Activated CD8-positive, alpha-beta T cell treated with anti-CD3 and anti-CD28 coated beads, Interleukin-2, amount 10 ng/mL, durations not matched to agents 7 days and 5 days (primary cell): ENCODE measurements at places on chromosomes 7 and 10. TPM values are rescaled to one million over a fixed set of nuclear protein-coding genes. Genes with fewer than 3 reads are reported as not detected.

GRCh38 chr7:20510573-20510900 is 104.9 kb upstream of the ABCB5 start:
- no peak for DNase-seq

GRCh38 chr7:78777829-78778228 is 675.6 kb downstream of the MAGI2 start:
- DNase-seq = no peak

DNA sequence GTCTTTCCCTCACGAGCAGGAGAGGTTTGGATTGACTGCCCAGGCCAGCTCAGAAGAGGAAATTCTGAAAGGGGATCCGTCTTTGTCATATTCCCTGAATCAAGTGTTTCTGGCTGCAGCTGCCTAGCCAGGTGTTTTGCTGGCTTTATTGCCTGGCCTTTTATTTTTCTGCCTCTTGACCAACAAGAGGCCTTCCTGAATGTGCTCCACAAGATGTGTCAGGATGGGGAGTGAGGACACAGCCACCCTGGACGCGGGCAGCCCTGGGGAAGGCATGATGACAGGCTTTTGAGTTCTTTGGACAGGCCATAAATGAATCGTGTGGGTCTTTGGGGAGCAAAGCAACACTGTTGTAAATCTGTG is 163.6 kb downstream of the CAMK1D start:
- no peak for DNase-seq

DNA sequence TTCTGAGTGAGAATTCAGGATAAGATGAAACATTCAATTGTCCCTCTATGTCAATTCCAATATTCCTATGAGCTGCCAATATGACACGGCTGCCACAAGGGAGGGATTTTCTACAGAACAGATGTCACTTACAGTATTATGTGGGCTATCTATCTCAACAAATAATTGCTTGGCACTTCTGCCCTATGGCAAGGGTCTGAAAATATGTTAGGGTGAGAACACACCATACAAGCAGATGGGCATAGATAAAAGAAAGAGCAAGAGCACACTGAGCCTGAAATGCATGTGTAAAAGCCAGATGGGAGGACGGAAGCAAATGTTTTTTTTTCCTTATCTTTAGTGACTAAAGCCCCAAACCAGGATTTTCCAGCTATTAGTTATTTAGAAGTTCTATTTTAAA is 70.1 kb upstream of the TFEC start:
- DNase-seq = no peak

- no peak for DNase-seq
Measured at GRCh38 chr7:44617225-44617890, 10.9 kb downstream of the OGDH start.

Gene CFAP70
- 0.40 TPM for total RNA-seq

Gene ABCF2
- 45.9 TPM for total RNA-seq

Gene ATAD1
- total RNA-seq = 42.5 TPM

Gene OR2A2
- not detected for total RNA-seq
